ENCODE measurements at places on chromosomes 5 and 9.

- no peak for DNase-seq
Measured at GRCh38 chr9:91920630-91921350, 29.2 kb downstream of the ROR2 start.

DNA sequence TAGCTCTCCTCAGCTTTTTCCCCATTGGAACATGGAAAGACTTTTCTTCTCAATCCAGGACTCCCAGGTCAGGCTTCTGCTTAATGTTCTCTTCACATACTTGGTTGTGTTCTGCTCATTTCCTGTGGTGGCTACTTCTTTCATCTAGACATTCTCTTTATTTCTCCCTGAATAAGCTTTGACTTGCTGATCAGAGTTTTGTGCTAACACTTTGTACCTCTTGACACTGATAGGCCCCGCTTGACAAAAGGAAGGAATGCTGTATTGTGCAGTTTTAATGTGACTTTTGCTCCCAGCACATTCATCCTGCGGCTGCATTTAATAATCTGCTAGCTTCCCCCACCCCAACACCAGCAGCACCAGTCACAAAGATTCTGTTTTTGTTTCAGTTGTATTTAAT is 90.9 kb upstream of the MINAR2 start:
- DNase-seq, result no peak

GRCh38 chr5:180605554-180606214 is 14.4 kb upstream of the SCGB3A1 start:
- DNase-seq, result no peak

DNA sequence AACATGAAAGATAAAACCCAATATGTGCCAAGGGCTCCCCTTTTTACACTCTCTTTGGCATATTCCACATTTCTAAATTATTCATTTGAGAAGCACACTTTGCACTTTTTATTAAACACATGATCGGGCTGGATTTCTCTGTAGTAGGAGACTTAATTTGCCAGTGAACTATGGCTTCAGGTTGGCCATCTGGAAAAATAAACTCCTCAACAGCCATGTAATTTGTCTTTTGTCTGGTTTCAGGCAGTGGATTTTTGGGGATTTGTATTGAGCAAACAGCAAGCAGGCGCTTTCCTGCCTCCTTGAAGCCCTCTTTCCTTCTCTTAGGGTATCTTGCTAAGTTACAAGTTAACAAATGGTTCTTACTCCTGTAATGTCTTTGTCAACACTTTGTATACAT is 73.0 kb upstream of the DMRTA1 start:
- DNase-seq, result no peak

- DNase-seq, result no peak
Measured at GRCh38 chr5:69494452-69494851, 1.9 kb downstream of the OCLN start.

DNA sequence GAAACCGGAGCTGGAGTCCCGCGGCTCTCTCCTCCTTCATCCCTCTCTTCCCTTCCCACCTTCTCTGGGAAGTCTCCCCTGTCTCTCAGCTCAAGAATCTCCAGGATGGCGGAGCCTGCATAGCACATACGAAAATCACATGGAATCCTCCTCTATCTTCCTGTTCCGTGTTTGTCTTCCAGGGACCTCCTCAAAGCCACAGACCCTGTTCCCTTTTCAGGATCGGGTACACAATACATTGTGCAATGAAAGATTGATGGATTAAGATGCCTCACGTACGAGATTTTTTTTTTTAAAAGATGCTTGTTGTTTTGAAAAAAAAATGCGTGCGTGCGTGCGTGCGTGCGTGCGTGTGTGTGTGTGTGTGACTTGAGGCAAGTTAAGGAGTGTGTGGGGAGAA is 46.6 kb upstream of the OLFM1 start:
- DNase-seq, result no peak

DNA sequence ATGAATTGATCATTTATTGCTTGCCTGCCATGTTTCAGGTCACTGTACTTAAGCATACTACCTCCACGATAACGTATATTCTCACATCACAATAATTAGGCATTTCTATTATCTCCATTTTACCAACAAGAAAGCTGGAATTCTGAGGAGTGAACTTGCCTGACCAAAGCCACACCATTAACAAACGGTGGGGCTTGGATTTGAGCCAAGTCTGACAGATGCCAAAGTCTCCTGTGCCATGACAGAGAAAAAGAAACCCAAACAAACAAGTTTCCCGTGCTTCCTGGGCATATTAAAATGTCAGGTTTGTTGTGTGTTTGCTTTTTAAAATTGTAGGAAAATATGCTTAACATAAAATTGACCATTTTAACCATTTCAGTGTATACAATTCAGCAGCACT is 40.8 kb upstream of the KCNV2 start:
- no peak for DNase-seq

DNA sequence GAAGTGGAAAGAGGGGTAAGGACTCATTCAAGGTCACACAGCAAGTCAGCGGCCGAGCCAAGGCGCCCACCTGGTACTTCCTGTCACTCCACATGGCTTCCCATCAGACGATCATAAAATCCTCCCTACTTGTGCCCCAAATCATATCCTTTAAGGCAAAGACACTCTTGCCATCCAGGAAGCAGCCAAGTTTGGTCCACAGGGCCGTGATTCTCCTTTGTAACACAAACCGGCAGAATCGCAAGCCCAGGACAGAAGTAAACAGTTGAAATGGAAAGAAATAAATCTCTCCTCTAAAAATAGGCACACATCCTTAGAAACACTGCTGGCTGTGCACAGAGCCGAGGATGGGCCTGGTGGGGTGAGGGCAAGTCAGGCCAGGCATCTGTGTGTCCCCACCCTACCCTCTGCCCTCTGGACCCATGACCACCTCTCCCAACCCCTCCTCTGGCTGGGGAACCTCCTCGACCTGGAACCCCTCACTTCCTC is 30.5 kb downstream of the TMOD1 start:
- no peak for DNase-seq

Measured in esophagus squamous epithelium (tissue), 5 donors.